ENCODE measurements at places on chromosomes 2 and 18.

DNA sequence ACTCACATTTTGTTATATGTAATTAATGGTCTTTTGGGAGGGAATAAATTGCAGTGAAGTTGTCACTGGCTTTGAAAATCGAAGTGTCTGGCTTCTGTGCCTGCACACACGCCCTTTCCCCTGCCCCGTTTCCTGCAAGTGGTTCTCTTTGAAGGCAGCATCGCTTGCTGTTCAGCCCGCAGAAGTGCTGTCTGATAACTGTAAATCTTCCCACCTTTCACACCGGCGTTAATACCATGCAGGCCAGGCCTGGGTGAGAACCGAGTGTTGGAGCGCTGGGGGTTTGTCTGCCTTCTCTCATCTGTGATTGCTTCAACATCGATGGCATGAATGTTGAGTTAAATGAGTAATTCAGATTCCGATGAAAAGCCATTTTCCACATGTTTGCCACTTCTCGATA is 37.9 kb upstream of the RPL31 start:
- DNase-seq = no peak

DNA sequence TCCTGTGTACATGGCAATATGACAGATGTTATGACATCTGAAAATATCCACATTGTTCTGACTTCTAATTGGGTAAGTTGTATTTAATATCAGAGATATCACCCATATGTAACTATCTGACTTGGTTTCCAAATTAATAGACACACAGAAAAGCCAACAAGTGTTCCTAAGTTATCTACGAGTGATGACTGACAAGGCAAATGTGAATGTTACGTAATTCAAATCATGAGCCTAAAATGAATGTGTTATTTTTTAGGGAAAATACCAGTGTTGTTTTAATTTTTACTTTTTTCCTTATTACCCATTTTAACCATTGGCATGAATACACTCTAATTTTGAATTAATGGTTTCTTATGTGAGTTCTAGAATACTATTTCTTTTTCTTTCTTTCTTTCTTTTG is 15.8 kb upstream of the PNO1 start:
- no peak for DNase-seq

GRCh38 chr2:25587361-25587760 is 86.0 kb downstream of the DTNB start:
- peak; percentile 49 for DNase-seq

DNA sequence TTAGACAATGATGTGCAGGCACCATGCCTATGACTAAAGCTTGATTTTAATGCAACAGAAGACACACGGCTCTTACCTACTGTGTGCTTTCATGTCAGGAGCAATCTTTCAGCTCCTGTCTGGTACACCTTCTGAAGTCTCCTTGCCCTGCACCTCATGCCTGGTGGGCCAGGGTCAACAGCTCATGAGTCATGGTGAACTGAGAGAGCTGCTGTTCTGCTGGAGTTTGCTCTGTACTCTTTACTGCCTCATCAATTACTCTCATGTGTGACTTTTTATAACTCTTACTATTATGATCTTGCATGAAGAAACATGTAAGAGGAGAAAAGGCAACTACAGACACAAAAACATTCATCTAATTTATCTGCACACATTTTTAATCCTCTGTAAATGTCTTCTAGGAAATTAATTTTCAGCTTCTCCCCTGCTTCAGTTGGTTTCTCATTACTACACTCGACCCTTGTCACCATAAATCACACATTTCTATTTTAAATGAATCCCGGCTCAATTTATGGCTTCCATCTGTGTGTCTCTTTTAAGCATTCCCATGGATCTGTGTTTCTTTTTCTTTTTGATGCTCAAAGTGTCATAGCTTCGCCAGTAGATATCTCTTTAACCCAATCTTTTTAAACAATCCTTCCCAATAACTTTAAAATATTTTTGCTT is 9.7 kb downstream of the SERPINB7 start:
- DNase-seq = no peak

DNA sequence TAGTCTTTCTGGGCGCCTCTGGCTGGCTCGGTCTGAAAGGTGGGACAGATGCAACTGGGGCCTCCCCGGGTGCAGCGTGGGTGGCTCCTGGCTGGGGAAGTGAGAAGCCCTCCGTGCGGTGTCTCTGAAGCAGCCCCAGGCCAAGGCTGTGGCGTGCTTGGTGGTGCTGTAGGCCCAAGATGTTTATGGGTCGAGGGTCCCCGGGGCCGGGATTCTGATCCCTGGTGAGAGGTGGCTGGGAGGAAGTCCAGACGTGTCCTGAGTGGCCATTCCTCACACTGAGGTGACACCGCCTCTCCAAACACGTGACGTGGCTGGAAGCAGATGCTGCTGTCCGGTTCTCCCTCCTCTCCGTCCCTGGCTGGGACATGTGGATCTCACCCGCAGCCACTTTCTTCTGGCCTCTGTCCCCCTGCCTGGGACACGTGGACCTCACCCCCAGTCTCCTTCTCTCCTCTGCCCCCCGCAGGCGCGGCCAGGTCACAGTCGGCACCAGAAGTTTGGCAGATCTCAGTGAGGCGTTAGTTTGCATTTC is 12.6 kb downstream of the RTP5 start:
- peak; percentile 86 for DNase-seq

GRCh38 chr2:210028178-210028577 is 25.7 kb downstream of the RPE start:
- no peak for DNase-seq

GRCh38 chr2:199348871-199349270 is 108.9 kb downstream of the SATB2 start:
- no peak for DNase-seq

DNA sequence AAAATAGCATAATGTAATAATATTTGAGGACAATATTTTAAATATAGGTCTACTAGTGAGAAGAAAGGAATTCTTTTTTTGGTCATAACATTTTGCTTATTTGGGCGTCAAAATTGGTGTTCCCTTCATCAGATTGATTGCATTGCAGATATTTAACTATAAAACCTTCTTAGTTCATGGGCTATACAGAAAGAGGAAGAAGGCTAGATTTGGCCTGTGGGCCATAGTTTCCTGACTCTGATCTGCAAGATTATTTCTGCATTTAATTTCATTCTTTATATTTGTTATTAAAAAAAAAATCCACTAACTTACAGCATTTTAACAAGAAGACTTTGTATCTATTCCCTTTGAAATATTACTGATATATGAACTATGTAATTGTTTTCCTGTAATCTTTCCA is 31.9 kb downstream of the PIKFYVE start:
- DNase-seq = no peak

DNA sequence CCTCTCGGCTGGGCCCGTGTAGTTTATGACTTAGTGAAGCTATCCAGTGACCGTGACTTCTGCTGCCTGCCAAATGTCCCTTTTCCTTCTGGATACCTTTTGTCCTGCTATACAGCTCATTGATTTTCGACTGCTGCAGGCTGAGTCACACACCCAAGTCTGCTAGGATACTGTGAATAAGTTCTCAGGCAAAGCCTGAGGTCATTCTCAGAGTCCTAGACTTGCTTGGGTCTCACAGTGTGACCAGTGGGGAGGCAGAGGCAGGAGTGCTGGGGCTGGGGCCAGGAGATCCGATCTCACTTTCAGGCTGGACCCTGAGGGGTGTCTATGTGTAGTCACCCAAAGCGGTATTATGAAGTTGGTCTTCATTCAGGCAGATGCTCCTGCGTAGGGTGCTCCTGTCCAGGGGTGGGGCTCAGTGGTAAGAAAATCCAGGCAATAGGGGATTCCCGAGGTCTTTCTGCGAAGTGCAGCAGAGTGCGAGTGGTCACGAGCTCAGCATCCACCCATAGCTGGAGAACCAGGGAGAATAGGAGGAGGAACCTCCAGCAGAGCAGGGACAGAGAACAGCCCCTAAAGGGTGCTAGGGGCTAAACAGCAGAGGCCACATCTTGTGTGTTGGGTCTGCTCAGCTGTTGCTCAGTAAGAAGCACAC is 268.6 kb upstream of the NCKAP5 start:
- no peak for DNase-seq

DNA sequence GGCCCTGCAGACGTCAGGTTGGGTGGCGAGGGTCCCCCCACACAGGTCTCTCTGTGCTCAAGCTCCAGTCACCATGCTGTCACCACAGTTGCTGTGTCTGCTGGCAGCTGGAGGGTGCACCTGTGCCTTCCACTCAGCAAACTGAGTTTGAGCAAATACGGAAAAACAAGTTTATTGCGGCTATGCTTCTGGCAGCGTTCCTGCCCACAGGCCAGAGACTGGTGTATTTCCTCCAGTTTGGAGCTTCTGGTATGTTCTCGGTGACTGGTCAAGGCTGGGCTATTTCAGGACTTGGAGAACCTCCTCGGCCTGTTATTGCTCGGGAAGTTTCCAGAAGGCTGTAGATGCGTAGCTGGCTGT is 132.6 kb downstream of the SEPTIN10 start:
- no peak for DNase-seq
